Activated CD8-positive, alpha-beta memory T cell treated with anti-CD3 and anti-CD28 coated beads for 1 hour (primary cell): ENCODE measurements at places on chromosomes 2 and 18.

- DNase-seq, result peak; percentile 66
Measured at GRCh38 chr2:127701193-127701650, at the start of gene SFT2D3. TSS of gene SFT2D3 (plus strand) at chr2:127701497. CDS start at chr2:127701529, 32 bp downstream.

- DNase-seq, result no peak
Measured at GRCh38 chr2:42296226-42296625, 64.8 kb downstream of the COX7A2L start.

DNA sequence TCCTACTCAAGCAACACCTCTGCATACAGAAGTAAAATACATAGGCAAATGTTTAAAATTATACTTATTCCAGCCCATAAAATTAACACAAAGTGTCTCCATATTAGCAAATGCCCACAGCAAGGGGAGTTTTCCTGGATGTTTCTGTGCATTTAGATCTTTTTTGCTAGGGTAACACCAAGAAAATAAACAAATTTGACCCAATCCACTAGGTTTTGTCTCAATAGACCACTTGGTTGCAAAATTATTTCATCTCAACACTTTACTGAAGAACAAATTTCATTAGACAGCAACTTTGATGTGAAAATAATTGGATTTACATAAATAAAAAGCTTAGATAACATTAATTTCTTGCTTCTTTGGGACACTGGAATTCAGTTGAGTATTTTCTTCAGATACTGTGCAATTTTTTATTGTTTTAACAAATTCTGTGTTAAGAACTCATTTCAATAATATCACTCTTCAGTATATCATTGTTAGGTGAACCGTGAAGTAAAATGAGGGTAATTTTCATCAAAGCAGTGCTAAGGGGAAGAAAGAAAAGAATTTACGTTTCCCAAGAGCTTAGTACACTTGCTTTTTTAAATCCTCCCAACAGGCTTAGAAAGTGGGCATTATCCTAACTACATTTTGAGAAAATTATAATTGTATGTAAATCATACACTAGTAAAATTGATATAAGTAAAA is 133.5 kb upstream of the TTC39C start:
- DNase-seq, result no peak

DNA sequence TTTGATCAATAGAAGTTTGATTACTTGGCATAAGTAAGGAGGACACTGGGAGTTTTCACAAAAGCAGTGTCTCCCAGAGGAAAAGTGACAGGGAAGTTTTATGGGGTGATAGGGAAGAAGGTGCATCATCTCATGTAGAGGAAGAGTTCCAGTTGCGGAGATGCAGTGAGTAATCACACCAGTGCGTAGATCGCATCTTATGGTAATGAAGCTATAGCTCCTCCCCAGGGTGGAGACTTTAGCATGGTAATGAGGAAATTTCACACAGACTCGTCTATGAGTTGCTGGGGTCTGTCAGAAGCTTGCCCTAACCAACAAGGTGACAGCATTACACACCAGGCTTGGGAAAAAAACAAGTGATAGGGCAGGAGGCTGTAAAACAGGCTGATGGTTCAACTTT is 49.0 kb downstream of the KYNU start:
- no peak for DNase-seq

DNA sequence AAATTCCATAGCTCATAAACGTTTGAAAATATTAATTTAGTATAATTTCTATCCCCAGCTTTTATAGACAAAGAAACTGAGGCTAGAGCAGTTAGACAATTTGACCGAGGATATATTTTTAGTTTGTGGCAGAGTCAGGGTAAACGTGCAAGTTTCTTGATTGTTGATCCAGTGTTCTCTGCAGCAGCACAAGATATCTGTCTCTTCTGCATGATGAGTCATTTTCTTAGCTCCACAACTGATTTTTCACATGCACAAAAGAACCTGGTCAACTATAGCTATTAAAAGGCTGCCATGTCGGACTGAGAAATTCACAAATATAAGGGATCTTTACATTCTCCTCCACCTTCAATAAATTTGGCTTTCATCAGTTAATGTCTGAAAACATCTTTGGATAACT is 143.4 kb upstream of the CYP26B1 start:
- no peak for DNase-seq

DNA sequence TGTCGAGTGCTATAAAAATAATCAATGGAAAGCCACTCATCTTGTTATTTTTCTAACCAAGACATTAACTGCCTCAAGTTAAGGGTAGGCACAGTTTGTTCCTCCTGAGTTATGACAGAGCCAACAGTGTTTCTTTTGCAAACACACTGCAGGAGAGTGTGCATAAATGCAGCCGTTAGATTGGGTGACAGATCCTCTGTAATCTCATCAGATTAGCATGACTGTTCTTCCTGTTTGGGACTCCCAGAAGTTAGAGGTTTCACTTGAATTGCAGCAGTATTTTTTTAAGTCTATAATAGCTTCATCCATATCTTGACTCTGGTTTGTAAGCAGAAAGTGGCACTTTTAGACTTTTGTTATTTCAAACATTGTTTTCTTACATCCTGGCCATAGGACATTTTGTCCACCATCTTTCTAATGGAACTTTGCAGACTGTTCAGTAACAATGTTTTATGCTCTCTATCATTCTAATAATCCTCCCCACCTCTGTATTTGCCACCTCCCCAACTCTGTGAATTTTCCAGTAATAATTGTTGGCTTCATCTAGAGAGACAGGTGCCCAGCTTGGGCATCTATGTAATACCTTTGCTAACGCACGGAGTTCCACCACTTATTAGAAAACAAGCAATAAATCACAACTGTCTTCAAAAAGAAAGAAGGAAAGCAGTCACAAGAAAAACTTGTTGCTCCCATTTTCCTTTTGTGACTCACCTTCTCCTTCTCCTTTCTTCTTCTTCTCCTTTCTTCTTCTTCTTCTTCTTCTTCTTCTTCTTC is 560.0 kb downstream of the ADCYAP1 start:
- no peak for DNase-seq

DNA sequence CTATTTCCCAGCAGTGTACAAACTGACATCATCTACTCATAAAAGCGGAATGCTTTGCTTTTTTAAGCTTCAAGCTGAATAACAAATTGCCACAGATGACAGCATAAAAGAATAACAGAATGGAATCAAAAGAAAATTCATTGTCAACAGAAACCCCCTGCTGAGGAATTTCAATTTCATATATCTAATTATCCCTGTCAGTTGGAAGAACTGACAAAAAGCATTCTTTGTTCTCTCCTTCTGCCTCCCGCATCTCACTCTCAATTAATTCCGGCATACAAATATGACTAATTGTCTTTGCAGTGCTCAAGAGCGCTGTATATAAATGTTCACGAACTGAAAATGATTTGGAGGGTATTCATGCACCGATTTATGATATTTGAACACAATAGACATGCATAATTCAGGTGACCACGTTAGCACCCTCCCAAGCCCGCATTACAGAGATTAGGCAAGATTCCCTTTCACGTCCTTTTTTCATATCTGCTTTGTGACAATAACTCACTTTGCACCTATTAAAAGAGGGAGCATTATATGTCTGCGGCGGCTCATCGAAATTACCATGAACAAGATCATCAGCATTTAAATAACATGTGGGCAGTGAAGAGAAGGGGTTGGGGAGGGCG is 277.7 kb upstream of the SALL3 start:
- no peak for DNase-seq

DNA sequence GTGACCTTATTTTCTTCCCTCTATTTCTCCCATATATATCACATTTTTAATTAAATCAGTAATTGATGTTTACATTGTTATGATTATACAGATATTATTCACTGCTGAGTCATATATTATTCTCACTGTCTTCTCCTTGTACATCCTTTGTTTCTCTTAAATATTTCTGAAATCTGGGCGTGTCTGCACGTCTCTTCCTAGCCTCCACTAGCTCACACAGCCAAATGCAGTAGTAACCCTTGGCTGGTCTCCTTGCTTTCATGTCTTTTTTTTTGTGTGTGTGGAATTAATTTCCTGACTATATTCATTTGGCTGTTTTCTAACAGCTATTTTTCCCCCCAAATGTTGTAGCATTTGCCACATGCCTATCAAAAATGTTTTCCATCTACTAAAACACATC is 15.8 kb downstream of the CCNYL1 start:
- no peak for DNase-seq

DNA sequence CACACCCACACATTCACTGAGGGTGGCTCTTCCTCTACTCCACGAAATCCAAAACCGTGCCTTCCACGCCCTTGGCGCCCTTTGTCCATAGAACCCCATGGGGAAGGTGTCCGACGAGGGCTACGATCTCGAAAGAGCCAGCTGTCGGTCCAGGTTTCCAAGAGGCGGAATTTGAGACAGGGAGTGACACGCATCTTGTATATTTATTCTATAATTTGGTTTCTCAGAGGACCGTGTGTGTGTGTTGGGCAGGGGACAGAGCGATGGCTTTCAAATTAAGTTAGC is 726 bp downstream of the C2orf69 start:
- DNase-seq, result no peak

DNA sequence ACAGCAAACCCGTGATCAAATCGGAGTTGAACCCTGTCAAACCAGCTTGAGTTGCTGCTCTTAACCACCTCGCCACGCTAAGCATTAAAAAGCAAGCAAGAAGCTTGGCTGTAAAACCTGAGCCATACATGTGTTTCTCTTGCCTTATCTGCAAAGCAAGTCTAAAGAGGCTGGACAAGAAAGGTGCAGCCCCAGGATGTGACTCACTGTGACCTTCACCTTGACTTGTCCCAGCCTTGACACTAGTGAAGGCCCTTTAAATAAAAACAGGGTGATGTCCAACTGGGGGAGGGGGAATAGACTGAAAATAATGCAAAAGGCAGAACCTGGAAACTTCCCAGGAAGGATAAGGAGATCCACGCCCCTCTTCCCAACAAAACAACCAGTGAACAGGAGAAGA is 127.6 kb upstream of the NPAS2 start:
- no peak for DNase-seq

DNA sequence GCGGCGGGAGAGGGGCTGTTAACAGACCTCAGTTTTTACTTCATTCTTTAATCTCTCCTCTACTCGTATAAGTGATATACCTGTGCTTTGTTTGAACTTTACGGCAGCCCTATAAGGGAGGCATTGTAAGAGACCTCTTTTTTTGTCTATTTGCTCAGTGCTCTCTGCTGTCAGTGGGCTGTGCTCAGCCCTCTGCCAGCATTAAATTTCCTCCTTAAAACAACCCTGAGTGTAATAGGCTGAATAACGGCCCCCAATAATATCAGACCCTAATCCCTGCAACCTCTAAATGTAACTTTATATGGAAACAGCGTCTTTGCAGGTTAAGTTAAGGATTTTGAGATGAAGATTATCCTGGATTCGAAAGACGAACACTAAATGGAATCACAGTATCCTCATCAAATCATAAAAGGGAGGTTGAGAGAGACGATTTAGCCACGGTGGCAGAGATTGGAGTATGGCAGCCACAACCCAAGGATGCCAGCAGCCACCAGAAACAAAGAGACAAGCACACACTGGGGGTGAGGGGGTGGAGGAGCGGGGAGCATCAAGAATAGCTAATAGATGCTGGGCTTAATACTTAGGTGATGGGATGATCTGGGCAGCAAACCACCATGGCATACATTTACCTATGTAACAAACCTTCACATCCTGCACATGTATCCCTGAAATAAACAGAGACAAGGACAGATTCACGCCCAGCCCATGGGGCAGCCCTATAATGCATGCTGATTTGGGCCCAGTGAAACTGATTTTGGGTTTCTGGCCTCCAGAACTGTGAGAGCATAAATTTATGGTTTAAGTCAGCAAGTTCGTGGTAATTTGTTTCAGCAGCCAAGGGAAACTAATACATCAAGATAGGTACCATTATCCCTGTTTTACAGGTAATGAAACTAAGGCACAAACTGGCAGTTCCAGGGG is 894 bp upstream of the FARSB start:
- no peak for DNase-seq
